ENCODE measurements at places on chromosomes 12 and 14.
A peak's percentile ranks its signal among the peaks of the same experiment; 100 is the strongest.

- no peak for DNase-seq
These were observed 30.3 kb downstream of the KITLG start for GRCh38 chr12:88549929-88550328.

DNA sequence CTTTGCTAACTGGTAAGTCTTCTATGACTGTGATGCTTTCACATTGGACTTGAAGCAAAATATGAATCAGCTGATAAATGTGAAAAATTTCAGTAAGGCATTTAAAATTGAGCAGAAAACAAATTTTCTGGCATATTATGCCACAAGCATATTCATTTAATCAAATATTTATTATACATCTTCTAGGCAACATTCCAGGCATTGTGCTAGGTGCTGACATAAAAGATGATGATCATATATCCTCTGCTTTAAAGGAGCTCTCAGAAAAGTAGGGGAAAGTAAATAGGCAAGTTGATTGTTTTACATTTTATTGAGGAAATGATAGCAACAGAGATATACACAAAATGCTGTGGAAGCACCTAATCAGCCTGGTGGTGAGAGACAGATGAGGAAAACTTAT lies 248.9 kb downstream of the SLC16A7 start:
- DNase-seq = no peak

- no peak for DNase-seq
These were observed 341.2 kb upstream of the KITLG start for GRCh38 chr12:88921434-88921833.

DNA sequence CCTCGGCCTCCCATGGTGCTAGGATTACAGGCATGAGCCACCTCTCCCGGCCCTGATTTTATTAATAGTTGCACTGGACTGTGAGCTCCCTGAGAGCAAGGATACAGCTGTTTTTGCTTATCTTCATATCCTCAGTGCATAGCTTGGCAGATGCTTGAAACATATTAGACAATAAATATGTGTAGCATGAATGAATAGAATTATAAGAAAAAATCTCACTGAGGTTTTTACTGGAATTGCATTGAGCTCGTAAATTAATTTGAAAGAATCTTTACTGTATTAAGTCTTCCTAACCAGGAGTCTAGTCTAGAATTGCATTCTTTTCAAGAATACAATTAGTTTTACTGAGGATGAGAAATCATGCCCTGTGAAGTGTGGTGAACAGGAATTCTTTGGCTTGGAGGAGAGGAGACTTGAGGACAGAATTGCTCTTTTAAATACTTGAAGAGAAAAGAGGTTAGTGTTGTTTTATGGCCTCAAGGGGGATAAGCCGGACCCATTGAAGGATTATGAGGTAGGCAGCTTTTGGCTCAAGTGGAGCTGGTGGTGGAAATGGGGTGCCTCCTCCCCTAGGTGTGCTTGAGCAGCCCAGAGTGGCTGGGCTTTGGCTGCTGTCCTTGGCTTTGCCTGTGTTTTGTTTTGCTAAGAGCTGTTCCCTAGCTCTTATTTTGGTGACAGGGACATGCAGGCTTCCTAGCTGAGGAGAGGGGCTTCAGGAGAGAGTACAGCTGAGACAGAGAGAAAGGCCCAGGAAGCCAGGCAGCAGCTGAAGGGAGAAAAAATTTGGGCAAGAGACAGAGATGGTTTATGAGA lies 34.0 kb downstream of the PLEKHD1 start:
- no peak for DNase-seq

- no peak for DNase-seq
These were observed 53.7 kb downstream of the SOX5 start for GRCh38 chr12:23895792-23896218.

DNA sequence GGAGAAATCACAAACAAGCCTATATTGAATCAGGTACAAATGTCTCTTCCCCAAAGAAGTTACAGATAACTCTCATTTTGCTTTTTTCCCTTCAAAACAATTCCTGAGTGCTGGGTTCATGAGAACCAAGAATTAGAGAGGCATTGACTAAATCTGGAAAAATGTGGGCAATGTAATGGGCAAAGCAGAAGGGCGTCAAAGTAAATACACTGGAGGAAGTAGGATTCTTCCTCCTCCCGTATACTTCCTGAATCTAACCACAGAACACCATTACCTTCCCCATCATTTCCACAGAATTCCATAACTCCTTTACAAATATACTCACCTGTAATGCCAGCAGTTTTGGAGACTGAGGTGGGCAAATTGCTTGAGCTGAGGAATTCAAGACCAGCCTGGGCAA lies 3.0 kb upstream of the RBMS2 start:
- DNase-seq = no peak

DNA sequence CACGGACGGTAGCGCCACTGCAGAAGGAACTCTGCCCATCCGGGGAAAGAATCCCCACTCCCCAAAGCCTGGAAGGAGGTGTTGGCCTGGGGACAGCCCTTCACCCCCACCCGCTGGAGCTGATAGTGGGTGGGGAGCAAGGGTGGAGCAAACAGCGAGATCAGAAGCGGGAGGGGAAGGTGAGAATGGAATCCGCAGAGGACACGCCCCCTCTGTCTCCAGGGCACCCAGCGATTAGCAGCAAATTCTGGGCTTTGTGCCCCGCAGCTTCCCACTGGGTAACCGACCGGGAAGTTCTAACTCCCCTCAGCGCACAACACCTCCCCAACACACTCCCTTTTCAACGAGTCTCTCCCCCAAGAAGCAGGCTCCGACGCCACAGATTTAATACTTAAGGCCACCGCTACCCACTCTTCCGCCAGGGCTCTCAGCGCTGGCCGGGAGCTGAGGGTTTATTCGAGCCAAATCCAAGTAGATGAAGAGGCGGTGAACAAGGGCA lies 1.4 kb downstream of the SLC25A29 start:
- DNase-seq = no peak

- DNase-seq = no peak
These were observed 239.0 kb downstream of the CPNE8 start for GRCh38 chr12:38666425-38666824.

DNA sequence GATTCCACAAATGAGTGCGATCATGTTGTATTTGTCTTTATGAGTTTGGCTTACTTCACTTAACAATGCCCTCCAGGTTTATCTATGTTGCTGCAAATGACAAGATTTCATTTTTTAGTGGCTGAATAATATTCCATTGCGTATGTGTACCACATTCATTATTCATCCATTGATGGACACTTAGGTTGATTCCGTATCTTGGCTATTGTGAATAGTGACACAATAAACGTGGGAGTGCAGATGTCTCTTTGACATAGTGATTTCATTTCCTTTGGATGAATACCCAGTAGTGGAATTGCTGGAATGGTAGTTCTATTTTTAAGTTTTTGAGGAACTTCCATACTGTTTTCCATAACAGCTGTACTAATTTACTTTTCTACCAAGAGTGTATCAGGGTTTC lies 23.5 kb downstream of the AKAP6 start:
- no peak for DNase-seq

GRCh38 chr14:49464885-49465284 lies 121.3 kb downstream of the RPS29 start:
- no peak for DNase-seq

DNA sequence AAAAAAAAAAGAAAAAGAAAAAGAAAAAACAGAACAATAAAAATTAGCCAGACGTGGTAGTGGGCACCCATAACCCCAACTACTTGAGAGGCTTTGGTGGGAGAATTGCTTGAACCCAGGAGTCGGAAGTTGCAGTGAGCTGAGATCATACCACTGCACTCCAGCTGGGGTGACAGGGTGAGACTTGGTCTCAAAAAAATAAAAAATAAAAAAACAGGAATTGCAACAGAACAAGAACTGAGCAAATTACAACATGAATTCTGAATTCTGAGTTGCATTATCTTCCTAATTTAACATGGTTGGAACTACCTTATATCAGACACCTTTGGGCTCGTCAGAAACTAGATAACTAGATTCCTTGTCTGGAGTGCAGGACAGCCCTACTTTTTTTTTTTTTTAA lies 53.3 kb upstream of the NR2C1 start:
- no peak for DNase-seq

DNA sequence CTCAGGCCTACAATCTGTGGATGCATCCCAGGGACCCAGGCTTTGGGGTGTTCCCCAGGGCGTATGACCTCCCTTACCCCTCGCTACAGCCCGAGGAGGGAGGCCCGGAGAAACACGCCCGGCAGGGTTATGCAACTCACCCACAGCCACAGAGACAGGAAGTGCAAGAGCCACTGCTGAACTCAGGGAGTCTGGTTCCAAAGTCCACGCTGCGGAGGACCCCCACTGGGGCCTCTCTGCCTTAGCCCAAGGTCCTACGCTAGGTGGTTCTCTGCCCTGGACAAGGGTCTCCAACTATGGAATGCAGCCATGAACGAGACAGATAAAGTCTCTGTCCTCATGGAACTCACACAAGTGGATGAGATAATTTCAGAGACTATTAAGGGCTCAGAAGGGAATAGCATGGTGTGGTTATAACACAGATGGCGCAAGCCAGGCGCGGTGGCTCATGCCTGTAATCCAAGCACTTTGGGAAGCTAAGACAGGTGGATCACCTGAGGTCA lies 11.3 kb downstream of the SCARB1 start:
- DNase-seq = no peak

DNA sequence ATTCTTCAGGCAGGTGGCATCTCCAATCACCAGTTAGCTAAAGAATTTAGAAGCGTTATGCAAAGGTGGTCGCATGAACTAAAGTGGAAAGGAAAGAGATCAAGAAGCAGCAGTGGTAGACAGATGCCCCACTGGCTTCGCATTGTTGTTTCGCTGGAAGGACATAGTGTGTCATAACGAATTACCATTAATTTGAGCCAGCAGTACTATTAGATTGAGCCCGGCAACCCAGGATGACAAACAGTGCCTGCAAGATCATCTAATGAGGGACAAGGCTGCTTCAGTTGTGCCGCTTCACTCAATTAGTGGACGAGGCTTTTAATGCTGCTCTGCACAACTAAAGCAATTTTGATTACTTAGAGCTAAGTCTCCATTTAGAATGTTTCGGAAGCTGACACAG lies 274.5 kb upstream of the SOX5 start:
- no peak for DNase-seq

DNA sequence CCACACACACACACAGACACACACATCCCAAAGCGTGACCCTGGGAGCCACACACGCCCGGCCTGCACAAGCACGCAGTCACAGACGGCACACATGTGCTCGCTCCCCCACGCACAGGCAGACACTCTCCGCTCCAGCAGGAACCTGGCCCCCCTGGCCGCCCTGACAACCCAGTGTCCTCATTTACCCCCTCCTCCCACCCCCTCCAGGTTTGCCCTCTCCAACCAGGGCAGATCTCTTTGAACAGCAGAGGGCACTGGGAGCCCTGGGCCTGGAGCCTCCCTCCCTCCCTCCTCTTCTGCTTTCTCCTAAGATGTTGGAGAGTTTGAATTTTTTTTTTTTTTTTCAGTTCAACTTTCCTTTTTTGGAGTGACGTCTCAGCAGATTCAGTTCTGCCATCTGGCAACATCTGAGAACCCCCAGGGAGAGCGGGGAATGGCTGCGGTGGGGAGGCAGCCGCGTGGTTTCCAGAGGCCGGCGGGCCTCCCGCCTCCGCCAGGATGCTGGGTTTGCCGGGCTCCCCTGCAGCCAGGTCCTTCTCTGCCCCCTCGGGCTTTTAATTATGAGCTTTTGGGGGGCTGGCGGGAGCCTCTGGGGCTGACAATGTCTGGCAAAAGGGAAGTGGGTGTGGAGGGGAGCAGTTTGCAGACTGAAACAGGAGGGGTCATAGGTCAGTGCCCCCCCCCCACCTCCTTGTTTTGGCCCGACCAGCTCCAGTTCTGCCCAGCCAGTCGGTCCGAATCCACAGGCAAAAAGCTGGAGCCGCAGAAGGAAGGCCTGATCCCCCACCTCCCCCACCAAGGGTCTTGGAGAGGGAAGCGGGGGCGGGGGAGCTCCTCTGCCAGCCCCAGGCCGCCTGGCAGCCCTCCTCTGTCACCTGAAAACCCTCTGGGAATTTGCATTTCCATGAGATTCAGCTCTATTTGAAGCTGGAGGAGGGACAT lies 1.3 kb upstream of the NCOR2 start:
- DNase-seq = peak; percentile 53

DNA sequence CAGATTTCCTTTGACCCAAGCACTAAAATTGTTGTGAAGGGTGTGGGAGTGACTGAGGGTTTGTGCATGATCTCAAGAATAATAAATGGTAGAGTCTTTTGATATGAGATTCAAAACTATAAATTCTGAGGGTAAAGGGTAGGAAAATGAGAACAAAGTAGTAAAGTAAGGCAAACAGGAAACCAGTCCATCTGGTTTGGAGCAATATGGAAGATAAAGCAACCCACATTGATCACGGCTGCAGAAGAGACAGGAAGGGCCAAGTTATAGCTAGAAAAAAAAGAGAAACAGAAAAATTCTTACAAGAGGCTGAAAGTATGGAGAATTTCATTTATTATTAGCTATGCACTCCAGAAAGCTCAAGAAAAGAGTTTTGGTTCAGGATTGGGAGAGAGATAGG lies 4.6 kb upstream of the SLCO1B3 start:
- DNase-seq = no peak

GRCh38 chr12:24695657-24696329 lies 253.1 kb downstream of the BCAT1 start:
- DNase-seq = no peak

GRCh38 chr14:76904740-76905569 lies 78.7 kb downstream of the LRRC74A start:
- peak; percentile 84 for DNase-seq

GRCh38 chr12:86945685-86946196 lies 689.5 kb upstream of the MGAT4C start:
- no peak for DNase-seq

DNA sequence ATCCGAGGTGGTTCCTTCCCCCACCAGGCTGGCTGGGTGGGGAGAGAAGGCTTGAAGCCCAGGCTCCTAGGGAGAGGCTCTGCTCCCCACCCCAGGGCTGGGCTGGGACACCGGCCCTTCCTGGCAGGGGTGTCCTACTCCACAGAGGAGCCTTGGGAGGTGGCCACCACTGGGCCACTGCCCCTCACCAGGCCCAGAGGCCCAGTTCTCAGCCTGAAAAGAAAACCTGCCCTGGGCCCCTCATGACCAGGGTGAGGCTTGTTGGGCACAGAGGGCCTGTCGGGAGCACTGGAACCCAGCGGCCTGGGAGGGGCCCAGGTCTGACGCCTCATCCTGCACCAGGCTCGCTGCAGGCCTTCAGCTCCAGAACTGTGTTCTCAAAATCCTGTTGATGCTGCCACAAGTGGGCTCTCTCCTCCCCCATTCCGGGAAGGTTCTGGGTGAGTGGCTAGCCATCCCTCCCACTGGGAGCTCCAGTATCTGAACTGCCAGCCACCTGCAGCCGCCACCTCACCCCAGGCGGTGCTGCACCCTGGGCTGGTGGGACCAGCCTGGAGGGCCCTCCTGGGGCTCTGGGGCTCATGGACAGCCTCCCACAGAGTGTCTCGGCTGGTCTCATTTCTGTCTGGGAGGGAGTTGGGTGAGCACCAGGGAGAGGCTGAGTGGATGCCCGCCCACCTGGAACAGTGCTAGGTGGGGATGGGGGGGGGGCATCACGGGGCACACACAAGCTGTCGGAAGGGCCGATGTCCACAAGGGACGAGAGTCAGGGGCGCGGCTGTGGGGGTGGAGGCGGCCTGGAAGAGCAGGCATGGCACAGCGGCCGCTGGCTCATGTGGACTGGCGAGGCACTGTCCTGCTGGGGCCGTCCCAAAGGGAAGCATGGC lies 11.8 kb downstream of the BAG5 start:
- no peak for DNase-seq
